Esophagus squamous epithelium (tissue), 5 donors: ENCODE measurements at places on chromosomes 1 and 21. TPM values are rescaled to one million over a fixed set of nuclear protein-coding genes. Genes with fewer than 3 reads are reported as not detected.

PAQR6 gene
- 3.0 TPM for total RNA-seq

SPRR1A gene
- total RNA-seq: 1,951 TPM

TTC34 gene
- total RNA-seq: 0.04 TPM

ZBTB21 gene
- 5.9 TPM for total RNA-seq

ACTN2 gene
- 1.3 TPM for total RNA-seq

CD1C gene
- not detected for total RNA-seq

KRTAP21-2 gene
- not detected for total RNA-seq

SPRR2F gene
- total RNA-seq: 0.76 TPM

NUDT4B gene
- total RNA-seq: 10.2 TPM

ALX3 gene
- total RNA-seq: not detected

GNAT2 gene
- total RNA-seq: not detected

RHD gene
- total RNA-seq: not detected

BRDT gene
- total RNA-seq: not detected

DNA sequence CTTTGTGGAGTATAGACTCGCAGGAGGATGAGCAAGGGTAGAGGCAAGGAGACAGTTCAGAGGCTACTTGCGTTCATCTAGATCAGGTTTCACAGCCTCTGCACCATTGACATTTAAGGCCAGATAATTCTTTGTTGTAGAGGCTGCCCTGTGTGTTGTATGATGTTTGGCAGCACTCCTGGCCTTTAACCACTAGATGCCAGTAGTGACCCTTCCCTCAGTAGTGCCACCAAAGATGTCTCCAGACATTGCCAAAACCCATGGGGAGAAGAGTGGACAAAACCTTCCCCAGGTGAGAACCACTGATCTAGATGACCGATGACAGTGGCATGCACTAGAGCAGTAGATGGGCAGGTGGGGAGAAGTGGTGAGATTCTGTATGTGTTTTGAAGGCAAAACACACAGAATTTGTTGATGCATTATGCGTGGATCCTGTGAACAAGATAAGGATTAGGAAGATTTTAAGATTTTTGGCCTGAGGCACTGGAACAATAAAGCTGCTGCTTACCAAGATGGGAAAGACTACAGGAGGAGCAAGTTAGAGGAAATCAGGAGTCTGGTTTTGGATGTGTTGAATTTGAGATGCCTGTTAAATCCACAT, 9.9 kb upstream of the COG2 start:
- no peak for DNase-seq

DNA sequence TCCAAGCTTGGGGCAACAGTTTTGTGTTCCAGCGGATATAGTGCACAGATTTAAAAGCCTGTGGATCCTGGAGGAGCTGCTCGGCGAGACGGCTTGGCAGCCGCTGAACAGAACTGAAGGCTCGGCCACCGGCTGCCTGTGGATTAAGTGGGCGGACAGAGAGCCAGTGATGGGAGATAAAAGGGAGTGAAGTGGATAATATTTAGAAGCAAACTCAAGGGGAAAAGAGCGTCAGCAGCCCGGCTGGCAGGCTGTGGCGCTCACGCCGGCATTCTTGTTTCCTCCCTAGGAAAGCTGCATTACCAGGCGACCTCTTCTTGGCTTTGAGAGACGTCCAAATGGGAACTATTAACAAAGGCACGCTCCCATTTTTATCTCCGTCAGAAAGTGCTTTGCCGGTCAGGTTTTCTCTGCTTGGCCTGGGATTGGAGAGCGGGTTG, 10.4 kb downstream of the TRABD2B start:
- DNase-seq: no peak

- DNase-seq: no peak
Measured at GRCh38 chr1:7579831-7580804, 191.0 kb upstream of the VAMP3 start.

DNA sequence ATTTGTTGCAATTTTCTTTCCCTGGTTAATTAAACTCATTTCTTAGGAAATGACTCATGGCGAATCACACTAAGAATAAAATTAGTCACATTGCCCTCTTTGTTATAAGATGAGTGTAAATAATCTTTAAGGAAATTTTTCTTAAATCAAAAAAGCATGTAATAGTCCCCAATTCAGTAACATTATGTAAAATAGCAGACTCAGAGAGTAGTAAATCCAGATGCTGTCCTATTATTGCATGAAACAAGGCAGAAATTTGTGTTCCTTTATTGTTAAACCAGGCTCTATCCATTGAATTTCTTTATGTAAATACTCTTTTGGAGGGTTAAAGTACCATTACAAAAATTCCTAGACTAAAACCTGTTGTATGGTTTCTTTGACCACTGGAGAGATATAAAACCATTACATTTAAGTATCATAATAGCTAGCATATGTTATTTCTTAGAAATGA, 154.5 kb upstream of the C1orf87 start:
- DNase-seq: no peak

GRCh38 chr1:22089787-22090186, 37.3 kb downstream of the CDC42 start:
- no peak for DNase-seq

GRCh38 chr21:34900376-34900775, 148.7 kb downstream of the RUNX1 start:
- DNase-seq: no peak

- DNase-seq: no peak
Measured at GRCh38 chr1:46203738-46204405, 738 bp downstream of the LURAP1 start.

GRCh38 chr1:145985129-145985501, 11.3 kb downstream of the TXNIP start:
- no peak for DNase-seq

DNA sequence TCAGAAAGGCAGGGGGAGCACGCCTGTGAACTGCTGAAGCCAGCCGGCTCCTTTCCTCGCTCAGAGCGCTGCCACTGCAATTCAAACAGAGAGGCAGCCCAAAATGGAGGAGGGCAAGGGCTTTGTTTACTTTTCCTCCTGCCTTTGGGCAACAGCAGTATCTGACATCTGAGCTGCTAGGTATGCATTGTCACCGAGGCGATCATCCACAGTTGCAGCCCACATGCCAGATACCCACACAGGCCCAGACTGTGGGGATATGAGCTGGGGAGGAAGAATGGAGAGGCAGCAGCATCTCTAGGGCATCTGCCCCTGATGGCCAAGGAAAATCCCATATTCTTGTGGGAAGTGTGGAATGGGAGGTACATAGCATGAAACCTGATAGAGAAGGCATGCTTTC, 357.1 kb downstream of the BARHL2 start:
- DNase-seq: no peak

DNA sequence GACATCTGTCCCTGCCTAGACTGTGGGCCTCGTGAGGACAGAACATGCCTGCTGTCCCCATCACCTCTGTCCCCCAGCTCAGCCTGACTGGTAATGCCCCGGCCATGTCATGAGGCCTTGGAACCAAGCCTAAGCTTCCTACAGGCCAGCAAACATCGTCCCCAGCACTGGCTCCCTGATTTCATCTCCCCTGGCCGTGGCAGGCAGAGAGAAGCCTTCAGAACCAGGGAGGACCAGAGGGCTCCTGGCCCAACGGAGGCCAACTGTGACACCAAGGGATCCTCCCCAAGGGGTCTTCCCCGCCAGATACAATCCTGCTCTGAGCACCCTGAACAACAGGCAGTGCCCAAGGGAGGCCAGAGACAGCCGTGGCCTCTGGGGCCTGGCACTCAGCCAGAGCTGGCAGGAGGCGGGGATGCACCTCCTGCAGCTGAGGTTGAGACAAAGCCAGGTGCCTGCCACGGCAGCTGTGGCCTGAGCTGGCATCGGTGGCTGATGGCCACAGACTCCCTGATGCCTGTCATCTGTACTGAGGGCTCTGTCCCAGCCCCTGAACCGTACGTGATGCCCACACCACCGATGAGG, 9.9 kb upstream of the NPHP4 start:
- no peak for DNase-seq

DNA sequence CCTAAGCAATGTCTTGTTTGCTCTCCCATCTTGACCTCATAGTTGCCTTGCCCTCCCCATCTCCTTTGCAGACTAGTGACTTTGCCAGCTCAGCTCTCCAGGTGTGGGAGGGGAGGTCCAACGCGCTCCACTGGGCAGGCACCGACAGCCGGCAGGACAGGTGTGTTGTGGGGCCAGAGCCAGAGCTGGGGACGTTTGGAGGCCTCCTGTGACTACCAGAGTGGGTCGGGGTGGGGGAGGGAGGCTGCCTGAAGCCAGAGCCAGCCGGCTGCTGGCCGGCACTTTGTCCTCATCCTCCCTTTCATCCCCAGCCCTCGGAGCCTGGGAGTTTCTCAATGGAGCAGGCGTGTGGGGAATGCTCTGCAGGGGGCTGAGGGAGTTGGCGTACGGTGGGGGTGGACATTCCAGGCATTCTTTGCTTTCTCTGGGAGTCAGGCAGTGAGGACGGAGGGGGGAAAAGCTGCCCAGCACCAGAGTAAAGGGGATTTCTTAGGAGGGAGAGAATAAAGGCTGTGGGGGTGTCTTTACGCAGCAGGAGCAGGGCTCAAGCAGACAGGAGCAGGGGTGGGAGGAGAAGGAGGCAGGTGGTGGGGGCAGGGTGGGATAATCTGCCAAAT, 20.2 kb downstream of the NUAK2 start:
- no peak for DNase-seq

DNA sequence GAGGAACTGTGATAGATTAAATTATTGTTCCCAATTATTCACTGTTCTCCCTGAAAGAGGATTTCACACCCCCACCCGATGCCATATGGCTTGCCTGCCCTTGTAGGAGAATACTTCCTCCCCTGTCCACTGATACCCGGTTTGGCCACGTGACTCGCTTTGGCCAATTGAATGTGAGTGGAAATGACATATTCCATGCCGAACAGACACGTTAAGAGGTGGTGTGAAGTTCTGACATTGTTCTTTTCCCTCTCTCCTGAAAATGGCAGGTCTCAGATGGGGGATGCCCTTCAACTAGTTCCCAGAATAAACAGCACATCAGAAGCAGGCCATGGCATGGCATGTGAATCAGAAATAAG, 5.3 kb downstream of the STUM start:
- no peak for DNase-seq

GRCh38 chr1:111565968-111566367, 53.6 kb upstream of the RAP1A start:
- no peak for DNase-seq

GRCh38 chr1:17250601-17251000, 1.7 kb downstream of the PADI3 start:
- DNase-seq: no peak

GRCh38 chr21:46596201-46596600, 8.7 kb downstream of the S100B start:
- DNase-seq: no peak

GRCh38 chr1:18056545-18056944, 51.1 kb upstream of the IGSF21 start:
- no peak for DNase-seq

GRCh38 chr1:228986093-228986904, 251.0 kb downstream of the RHOU start:
- DNase-seq: no peak

- no peak for DNase-seq
Measured at GRCh38 chr1:97243973-97244560, 522.5 kb downstream of the PTBP2 start.

GRCh38 chr1:41622859-41623732, 138.6 kb upstream of the EDN2 start:
- DNase-seq: no peak

DNA sequence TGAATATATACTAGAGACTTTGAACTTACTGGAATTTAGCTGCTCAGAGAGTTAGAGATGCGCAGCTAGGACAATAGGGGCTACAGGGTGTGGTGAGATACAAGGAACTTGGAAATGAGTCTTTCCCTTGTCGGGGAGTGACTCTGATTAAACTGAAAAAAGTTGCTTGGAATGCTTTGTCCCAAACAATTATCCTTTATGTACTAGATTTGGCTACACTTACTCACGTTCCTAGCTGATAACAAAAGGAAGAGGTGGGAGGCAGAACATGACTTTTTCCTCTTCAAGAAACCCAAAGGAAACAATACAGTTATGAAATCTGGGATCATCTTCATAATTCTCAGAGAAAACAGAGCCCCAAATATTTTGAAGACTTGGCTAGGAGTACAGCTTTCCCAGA, 6.9 kb upstream of the CGN start:
- no peak for DNase-seq

DNA sequence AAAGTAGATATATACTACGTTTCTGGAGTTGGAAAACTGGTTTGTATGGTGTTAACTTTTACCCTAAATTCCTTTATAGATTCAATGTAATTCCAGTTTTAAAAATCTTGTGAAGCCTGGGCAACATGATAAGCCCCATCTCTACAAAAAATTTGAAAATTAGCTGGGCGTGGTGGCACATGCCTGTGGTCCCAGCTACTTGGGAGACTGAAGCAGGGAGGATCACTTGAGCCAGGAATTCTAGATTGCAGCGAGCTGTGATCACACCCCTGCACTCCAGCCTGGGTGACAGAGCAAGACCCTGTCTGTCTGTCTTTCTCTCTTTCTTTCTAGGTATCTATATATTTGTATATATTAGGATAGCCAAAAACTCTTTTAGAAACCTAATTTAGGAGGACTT, 141.9 kb downstream of the CLEC20A start:
- DNase-seq: no peak

GRCh38 chr1:155983191-155984024, 5.1 kb upstream of the ARHGEF2 start:
- DNase-seq: no peak

DNA sequence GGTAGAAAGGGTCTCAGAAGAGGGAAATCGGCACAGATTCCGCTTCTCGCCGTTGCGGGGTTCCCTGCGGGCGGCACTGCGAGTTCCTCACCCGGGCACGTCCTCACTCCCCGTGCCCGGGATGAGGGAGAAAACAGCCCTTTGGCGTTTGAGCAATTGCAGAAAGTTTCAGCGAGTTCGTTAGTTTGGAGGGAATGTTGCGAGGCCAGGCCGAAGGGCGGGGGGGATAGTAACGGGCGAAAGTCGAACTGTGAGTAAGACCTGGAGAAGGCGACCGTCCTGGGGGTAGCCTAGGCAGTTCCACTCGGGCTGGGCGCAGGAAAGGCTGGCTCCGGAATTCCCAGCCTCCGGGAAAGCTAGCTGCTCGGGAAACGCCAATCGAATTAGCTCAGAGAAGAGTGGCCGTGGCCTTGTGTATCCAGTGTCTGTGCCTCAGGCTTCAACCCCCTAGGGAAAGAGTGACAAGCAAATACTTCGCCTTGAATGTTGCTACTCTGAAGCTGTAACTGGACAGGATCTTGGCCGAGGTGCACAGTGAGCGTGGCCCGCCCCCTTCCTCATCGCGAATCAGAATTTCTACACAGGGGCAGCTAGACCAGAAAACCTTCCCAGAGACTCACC, 787 bp downstream of the PTGFR start:
- no peak for DNase-seq

- no peak for DNase-seq
Measured at GRCh38 chr1:206887701-206888100, 9.5 kb upstream of the IL24 start.

- DNase-seq: no peak
Measured at GRCh38 chr1:226217273-226217672, 6.2 kb upstream of the MIXL1 start.
